ENCODE measurements at places on chromosomes 6 and 20.

DNA sequence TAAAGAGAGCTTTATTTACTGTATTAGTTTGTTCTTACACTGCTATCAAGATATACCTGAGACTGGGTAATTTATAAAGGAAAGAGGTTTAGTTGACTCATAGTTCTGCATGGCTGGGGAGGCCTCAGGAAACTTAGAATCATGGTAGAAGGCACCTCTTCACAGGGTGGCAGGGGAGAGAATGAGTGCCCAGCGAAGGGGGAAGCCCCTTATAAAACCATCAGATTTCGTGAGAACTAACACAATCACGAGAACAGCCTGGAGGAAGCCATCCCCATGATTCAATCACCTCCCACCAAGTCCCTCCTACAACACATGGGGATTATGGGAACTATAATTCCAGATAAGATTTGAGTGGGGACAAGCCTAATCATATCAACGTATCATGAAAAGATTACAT is 27.2 kb downstream of the ARID1B start:
- no peak for DNase-seq

- no peak for DNase-seq
Observed at GRCh38 chr20:36860339-36860738, 15.6 kb upstream of the TLDC2 start.

- DNase-seq = no peak
Observed at GRCh38 chr20:53611449-53611894, 17.8 kb upstream of the ZNF217 start.

GRCh38 chr6:87200469-87201175 is 45.3 kb downstream of the ZNF292 start:
- no peak for DNase-seq

DNA sequence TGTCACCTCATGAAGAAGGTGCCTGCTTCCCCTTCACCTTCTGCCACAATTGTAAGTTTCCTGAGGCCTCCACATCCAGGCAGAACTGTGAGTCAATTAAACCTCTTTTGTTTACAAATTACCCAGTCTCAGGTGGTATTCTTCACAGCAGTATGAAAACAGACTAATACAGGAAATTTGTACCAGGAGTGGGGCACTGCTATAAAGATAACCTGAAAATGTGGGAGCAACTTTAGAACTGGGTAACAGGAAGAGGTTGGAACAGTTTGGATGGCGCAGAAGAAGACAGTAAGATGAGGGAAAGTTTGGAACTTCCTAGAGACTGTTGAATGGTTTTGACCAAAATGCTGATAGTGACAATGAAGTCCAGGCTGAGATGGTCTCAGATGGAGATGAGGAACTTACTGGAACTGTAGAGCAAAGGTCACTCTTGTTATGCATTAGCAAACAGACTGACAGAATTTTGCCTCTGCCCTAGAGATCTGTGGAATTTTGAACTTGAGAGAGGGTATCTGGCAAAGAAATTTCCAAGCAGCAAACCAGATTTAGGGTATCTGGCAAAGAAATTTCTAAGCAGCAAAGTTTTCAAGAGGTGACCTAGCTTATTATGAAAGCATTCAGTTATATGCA is 23.5 kb upstream of the COL21A1 start:
- DNase-seq = no peak

DNA sequence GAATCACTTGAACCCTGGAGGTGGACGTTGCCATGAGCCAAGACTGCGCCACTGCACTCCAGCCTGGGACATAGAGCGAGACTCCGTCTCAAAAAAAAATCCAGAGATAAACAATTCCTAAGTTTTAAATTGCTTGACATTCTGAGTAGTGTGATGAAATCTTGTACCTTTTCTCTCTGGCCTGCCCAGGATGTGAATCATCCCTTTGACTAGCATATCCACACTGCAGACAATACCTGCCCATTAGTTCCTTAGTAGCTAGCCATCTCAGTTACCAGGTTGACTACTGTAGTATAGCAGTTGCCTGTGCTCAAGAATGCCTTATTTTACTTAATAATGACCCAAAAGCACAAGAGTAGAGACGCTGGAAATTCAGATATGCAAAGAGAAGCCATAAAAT is 2.8 kb downstream of the ZFP57 start:
- DNase-seq = no peak

DNA sequence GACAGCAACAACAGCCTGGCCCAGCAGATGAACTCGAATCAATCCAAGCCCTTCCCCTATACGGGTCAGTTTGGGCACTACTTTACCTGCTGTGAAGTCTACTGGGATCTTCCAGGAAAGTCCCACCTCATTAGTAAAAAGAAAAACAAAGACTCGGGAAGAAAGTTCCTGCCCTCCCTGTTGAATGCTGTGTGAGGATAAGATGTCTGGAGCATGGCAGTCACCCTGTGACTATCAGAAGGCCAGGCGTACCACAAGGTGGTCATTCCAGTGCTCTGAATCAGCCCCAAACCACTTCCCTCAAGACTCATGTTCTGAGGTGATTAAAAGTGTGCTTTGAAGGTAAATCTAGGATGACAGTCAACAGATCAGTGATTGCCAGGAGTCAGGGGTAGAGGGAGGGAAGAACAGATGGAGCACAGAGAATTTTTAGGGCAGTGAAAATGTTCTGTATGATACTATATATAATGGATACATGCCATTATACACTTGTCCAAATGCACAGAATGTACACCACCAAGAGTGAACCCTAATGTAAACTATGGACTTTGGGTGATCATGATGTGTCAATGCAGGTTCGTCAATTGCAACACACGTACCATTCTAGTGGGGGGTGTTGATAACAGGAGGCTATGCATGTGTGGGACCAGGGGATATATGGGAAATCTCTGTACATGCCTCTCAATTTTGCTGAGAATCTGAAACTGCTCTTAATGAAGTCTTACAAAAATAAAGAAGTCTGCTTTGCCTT is 14.7 kb downstream of the FKBP1A start:
- DNase-seq = no peak

DNA sequence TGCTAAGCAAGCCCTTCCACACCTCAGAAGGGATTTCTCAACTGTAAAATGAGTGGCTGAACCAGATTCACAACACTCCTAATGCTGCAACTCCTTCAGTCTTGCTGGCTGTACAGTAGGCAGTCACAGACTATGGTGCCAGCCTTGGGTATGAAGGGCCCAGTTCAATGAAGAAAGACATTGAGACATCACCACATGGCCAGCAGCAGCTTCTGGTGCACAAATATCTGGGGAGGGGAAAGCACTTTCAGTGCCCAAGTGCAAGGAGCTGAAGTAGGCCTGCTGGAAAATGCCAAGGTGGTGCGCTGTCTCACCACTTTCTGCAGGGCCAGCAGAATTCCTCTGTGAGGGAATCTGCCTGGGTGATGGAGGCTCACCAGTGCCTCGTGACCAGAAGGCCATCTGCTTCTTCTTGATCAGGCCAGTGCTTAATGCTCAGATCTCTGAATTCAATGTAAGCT is 1.8 kb downstream of the PLA2G7 start:
- DNase-seq = no peak

GRCh38 chr6:135686784-135687301 is 164.7 kb upstream of the PDE7B start:
- DNase-seq = no peak

DNA sequence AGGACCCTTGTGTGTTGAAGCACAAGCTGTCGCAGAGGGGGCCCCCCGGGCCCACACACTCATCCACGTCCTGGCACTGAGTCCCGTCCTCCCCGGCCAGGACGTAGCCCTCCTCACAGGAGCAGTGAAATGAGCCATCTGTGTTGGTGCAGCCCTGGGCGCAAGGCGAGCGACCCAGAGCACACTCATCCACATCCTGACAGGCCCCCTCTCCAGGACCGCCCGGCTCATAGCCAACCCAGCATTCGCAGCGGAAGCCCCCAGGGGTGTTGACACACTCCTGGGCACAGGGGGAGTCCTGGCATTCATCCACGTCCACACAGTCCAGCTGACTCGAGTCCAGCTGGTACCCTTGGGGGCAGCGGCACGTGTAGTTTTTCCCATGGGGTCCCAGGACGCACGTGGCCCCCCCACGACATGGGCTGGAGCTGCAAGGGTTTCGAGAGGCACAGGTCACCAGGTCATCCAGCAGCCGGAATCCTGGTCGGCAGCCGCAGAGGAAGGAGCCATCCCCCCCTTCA is 1.2 kb downstream of the CD93 start:
- no peak for DNase-seq

DNA sequence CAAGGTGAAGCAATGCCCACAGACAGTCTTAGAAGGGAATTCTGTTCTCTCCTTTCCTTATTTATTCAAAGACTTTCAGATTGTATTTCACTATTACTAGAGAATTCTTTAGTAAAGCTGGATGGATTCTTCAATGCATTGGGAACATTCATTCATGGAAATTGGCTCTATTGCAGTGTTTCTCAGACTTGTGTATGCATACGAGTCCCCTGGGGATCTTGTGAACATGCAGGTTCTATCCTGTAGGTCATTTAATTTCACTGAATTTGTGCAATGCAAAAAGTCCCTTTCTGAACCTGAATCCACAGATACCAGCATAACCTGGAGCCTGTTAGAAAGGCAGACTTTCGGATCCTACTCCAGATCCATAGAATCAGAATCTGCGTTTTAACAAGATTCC is 160.9 kb upstream of the AHI1 start:
- no peak for DNase-seq

- DNase-seq = no peak
Observed at GRCh38 chr20:21808863-21809664, 103.6 kb downstream of the PAX1 start.

DNA sequence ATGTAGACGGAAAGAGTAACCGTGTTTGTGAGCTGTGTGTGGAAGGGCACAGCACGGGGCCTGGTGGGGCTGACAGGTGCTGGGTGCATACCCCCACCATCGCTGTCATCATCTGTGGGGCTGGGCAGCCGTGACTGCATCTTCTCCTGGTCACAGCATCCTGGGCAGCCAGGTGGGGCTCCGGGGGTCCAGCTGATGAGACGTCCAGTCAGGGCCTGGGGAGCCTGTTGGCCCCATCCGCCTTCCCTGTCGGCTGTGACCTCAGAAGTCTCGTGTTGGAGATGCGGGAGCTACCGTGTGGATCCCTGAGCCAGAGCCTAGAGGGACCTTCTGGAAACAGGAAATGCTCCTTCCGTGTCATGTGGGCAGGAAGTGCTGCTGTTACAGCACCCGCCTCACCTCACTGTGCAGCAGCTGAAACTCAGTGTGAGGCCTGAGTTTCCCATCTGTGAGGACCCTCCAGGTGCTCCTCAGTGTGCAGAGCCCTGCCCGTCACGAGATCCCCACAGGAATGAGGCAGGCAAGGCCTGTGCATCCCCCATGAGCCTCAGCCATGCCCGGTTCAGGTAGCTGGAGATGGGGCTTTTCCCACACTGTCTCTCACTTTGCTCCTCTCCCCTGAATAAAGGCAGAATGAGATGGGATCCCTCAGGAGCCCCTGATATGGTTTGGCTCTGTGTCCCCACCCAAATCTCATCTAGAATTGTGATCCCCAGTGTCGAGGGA is 108.7 kb downstream of the ERMARD start:
- DNase-seq = no peak

- no peak for DNase-seq
Observed at GRCh38 chr6:139257821-139258398, 33.9 kb downstream of the TXLNB start.

DNA sequence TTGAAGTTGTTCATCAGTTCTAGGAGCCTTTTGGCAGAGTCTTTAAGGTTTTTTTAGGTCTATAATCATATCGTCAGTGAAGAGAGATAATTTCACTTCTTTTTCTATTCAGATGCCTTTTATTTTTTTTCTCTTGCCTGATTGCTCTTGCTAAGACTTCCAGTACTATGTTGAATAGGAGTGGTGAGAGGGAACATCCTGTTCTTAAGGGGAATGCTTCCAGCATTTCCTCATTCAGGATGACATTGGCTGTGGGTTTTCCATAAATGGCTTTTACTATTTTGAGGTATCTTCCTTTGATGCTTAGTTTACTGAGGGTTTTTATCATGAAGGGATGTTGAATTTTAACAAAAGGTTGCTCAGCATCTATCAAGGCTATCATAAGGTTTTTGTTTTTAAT is 109.5 kb downstream of the CLVS2 start:
- no peak for DNase-seq

GRCh38 chr6:25220857-25221256 is 58.3 kb upstream of the CARMIL1 start:
- no peak for DNase-seq

- DNase-seq = no peak
Observed at GRCh38 chr6:138988469-138988834, 399 bp upstream of the REPS1 start.

DNA sequence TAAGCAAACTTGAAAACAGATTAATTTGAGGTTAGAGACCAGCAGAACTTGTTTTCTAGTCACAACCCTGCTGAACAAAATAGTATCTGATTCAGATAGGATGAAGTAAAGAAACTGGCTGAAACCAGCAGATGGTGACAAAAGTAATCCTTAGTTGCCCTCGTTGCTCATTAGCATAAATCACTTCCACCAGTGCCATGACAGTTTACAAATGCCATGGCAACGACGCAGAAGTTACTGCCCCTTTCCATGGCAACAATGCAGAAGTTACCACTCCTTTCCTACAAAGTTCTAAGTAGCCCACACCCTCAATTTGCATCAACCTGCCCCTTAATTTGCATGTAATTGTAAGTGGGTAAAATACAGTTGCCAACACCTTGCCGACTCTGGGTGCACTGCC is 23.7 kb downstream of the SNRPB start:
- no peak for DNase-seq

GRCh38 chr6:22133357-22133756 is 163.5 kb downstream of the PRL start:
- no peak for DNase-seq

DNA sequence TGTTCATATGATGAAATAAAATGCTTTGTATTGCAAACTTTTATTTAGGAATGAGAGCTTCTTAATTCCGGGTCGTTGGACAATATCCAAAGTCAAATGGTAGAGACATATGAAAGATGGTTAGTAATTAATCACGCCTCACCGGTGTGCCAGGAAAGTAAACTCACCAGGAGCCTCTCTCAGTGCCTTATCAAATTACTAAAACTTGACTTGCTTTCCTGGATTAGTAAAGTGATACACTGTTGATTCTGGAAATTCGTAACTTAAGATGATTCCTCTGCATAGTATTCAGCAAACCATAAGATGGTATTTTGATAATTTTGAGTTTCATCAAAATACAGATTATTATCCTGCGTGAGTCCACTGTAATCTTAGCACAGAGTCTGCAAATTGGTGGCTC is 115.2 kb downstream of the PAX1 start:
- DNase-seq = no peak
